ENCODE measurements at places on chromosomes 16 and 17.

GRCh38 chr17:77143306-77143705, 2.5 kb downstream of the SEC14L1 start:
- DNase-seq = no peak

DNA sequence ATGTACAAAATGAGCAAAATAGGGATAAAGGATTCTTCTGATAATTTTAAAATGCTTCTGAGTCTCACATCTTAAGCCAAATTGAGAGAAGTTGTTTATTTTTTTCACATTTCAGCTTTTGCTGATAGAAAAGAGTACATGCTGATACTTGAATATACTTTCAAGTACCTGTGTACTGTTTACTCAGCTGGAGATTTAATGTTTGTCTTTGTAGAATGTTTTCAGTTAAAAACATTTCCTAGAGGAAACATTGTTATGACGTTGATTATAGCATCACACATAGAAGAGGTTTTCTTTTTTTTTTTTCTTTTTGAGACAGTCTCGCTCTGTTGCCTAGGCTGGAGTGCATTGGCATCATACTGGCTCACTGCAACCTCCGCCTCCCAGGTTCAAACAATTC, 19.7 kb downstream of the ESRP2 start:
- no peak for DNase-seq

- DNase-seq = no peak
These were observed 135.6 kb upstream of the IRX3 start for GRCh38 chr16:54422159-54422558.

- DNase-seq = peak; percentile 25
These were observed 188.2 kb downstream of the FTO start for GRCh38 chr16:53892155-53892554.

DNA sequence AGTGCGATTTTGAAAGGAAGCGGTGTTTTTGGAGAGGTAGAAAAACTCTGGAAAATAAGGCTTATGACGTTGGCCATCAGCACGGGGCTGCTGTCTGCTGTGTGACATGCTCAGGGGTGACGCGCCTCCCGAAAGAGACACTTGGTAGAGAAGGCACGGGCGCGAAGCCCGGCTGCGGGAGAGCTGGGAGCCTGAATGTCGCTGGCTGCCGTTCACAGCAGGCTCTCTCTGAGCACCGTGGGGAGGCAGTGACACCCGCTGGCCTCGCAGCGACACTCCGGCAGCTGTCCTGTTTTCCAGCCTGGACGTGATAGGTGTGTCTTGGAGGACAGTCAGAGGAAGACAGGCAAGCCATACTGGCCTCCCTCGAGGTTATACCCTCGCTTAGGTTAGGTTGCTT, 759.1 kb upstream of the RBFOX1 start:
- no peak for DNase-seq

- DNase-seq = no peak
These were observed 85.9 kb downstream of the EMP2 start for GRCh38 chr16:10494343-10495030.

- DNase-seq = no peak
These were observed 29.9 kb downstream of the PEMT start for GRCh38 chr17:17561408-17562145.

DNA sequence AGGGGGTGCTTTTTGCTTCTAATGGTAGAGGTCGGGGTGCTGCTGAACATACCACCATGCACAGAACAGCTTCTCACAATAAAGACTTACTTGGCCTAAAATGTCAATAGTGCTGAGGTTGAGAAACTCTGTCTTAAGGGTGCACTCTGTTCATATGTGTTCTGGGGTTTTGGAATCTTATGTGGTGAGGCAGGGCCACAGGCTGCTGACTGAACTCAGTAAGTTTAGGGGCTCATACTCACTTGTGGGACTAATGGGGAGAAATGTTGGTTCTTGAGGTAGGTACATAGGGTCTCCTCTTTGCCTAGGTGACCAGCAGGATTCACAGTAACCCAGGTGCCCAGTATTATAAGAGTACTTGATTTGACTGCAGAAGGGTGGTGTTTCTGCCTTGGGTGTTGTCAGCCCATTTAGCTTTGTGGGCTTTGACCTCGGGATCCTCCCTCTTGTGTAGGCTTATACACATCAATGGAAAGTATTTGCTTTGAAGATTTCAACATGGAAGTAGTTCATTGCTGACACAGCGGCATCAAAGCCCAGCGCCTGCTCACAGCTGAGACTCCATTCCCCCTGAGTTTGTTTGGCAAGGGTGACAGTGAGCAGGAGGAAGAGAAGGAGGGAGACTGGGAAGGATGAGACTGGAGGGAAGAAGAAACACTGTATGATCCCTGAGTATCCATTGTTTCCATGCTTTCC, 17.2 kb downstream of the SLC7A6 start:
- peak; percentile 43 for DNase-seq

- DNase-seq = no peak
These were observed 9.9 kb downstream of the AXIN1 start for GRCh38 chr16:342455-343213.

DNA sequence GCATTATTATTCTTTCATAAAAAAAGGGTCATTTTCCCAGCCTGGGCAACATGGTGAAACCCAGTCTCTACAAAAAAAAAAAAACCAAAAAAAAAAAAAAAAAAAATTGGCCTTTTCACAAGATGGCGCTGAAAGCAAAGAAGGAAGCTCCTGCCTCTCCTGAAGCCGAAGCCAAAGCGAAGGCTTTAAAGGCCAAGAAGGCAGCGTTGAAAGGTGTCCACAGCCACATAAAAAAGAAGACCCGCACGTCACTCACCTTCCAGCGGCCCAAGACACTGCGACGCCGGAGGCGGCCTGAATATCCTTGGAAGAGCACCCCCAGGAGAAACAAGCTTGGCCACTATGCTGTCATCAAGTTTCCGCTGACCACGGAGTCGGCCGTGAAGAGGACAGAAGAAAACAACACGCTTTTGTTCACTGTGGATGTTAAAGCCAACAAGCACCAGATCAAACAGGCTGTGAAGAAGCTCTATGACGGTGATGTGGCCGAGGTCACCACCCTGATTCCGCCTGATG, 4.9 kb upstream of the PGAP6 start:
- DNase-seq = no peak

DNA sequence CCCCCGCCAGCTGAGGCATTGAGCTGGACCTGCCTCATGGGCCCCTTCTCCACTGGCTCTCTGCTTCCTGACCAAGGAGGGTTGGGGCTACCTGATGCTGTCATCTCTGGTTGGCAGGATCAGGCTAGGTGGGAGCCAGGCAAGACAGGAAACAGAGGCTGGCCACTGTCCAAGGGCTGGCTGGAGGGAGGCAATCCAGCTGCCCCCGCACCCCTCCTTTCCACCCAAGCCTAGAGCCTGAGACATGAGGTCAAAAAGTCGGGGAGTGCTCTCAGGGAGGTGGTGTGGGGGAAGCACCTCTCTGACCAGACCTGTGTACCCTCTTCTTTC, 14.5 kb downstream of the NGFR start:
- no peak for DNase-seq

DNA sequence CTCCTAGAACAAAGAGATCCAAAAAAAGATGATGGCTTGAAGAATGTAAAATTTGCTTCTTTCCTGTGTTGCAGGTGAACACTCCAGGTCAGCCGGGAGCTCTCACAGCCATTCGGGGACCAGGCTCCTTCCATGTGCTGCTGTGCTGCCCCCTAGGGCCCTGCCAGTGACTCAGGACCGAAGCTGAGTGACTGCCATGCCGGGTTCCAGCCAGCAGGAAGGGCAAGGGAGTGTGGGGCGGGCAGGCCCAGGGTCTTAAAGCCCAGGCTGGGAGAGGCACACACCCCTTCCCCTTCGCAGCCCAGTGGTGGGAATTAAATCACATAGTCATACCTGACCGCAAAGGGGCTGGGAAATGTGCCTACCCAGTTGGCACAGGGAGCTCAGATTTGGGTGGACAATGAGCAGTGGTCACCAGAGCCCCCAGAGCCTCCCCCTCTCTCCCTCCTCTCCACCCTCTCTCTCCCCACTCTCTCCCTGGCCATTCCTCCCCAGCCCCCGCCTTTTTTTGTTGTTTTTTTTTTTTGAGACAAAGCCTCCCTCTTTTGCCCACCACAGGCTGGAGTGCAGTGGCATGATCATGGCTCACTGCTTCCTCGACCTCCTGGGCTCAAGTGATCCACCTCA, 11.5 kb downstream of the EPOP start:
- DNase-seq = peak; percentile 25

DNA sequence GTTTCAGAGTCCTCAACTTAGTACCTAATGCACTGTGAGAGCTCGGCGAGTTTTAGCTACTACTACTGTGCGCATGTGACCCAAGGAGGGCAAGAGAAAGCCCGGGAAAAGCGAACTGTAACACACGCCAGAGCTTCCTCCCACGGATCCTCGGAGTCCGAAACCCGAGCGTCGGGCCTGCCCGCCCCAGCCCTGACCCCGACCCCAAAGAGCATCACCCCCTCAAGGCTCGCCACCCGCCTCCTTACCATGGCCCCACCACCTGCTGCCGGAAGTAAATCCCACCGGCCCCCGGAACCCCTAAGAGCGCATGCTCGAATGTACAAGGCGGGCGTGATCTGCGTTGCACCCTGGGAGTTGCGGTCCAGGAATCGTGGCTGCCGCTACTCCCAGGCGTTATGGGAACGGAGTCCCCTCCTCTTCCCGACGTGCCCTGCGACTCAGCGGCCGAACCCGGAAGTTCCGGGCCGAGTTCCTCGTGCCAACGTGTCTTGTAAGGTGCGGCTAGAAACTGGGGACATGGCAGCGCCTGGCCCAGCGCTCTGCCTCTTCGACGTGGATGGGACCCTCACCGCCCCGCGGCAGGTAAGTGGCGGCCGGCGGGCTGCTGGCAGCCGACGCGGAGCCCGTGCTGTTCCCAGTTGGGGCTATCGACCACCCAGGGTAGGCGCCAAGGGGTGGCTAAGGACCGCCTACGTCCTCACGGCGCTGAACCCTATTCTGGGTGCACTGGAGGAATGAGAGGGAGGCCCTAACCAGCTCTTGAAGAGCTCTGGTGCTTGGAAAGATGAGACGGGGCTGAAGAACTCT, at the start of the genes PMM2 and TMEM186:
Gene PMM2 (plus strand): TSS at position 476 of the 810 bp plus-strand sequence. CDS start 44 bp downstream, at position 520.
Gene TMEM186 (minus strand): TSS at position 276 of the 810 bp plus-strand sequence. CDS start 25 bp downstream, at position 251.
- peak; percentile 92 for DNase-seq

GRCh38 chr16:88835383-88835782, 21.4 kb downstream of the GALNS start:
- no peak for DNase-seq

DNA sequence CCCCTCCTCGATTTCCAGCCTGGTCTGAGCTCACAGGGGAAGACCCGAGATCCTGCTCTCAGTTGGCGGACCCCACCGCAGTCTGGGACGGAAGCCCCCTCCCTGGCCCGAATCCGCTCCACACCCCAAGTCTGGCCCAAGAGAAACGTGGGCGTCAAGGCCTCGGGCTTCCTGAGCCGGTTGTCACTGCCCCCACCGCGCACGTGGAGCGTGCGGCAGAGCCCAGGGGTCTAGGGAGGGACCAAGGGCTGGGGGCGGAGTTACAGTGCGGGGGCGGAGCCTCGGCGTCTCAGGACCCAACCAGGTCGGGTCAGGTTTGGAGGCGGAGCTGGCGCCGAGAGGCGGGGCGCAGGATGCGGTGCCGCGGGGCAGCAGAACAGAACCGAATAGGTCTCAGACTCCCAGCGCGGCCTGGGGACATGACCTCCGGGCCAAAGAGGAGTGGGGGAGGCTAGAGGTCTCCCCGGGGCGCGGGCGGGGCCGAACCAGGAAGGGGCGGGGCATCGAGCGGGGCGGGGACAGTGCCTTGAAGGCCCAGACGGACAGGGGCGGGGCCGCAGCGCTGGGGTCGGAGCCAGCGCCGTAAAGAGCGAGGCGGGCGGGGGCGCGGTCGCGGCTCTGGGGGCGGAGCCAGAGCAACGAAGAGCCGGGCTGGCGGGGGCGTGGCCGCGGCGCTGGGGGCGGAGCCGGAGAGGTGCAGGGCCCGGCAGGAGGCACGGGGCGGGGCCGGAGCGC, 431 bp upstream of the ZFPM1 start:
- DNase-seq = peak; percentile 99

DNA sequence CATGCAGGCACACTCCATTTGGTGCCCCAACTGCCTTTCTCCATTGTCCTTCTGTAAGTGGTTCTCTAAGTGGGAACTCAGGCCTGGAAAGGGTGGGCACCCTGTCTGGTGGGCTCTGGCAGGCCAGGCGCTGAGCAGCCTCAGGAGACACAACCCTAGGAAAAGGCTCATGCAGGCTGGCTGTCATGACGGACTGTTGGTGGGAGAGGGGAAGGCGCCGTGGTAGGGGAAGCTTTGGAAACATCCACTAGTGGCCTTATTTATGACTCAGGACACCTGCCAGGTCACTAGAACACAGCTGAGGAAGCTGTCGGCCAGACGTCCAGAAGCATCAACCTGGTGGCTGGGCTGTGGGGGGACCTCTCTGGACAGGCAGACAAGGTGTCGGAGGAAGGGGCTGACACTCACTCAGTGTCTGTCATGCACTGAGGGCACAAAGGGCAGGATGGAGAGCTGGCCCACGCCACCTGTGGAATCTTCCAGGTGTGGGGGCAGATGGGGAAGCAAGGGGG, 216.0 kb downstream of the SEC14L1 start:
- no peak for DNase-seq

DNA sequence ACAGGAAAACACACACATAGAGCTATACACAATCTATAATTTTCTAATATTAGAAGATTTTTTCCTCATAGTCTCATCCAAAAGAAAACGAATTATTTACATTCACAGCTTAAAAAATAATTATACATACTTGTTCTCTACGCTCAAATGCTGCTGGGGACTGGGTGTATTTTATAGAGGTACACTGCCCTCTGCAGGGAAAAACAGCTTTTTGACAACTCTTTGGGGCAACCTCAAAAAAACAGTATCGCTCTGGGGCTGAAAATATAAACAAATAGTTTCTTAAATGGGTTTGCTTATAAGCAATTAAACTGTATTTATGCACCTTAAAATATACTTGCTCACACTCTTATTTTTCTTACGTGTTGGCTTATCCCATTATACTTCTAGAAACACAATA, 261.8 kb upstream of the PSMD7 start:
- no peak for DNase-seq

DNA sequence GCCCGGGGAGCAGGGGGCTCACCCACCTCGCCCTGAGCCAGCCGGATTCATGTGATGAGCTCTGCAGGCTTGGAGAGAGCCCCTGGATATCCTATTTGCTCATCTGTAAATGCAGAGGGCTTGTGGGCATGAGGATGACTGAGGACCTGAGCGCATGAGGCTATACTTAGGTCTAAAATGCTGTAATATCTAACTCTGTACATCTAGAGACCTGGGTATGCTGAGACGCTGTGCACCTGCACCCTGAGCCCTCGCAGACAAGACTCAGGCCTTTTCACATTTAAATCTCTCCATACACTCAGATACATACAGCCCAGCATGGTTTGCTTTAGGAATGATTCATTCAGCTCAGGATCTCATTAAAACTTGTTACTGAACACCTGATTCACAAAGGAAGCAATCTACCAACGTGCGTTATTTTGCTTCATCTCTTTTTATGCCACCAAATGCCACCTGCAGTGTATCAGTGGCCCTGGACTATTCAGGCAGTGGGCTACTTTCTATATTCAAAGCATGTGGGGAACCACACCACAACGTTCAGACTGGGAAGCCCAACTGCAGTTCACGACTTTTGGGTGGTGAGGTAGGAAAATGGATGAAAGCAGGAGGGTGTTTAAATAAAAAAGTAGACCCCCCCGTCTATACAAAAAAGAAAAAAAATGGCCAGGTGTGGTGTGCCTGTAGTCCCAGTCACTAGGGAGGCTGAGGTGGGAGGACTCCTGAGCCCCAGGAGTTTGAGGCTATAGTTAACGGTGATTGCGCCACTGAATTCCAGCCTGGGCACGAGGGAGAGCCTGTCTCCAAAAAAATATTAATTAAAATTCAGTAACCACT, 12.0 kb downstream of the USP7 start:
- DNase-seq = no peak
